ENCODE measurements at places on chromosomes 16 and 17. TPM values are rescaled to one million over a fixed set of nuclear protein-coding genes. Genes with fewer than 3 reads are reported as not detected.

The DBF4B gene
- polyA plus RNA-seq: 12.5 TPM

DNA sequence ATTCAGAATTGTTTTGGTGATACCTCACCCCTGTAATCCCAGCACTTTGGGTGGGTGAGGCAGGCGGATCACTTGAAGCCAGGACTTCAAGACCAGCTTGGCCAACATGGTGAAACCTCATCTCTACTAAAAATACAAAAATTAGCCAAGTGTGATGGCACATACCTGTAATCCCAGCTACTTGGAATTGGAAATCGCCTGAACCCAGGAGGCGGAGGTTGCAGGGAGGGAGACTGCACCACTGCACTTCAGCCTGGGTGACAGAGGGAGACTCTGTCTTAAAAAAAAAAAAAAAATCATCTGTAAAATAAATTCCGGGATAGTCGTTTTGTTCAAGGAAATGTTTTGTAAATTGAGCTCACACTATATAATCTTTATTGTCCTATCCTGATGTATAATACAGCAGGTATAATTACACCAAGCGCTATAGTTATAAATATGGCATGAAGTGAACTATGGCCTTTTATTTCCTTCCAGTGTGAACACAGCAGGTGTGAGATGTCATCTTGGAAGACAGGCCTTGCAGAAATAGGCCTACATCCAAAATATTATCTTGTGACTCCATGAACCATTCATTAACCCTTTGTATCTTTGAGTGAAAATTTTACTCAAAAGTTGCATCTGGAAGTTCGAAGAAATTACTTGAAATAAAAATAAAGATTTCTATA lies 25.4 kb downstream of the PLA2G10 start:
- DNase-seq: no peak

DNA sequence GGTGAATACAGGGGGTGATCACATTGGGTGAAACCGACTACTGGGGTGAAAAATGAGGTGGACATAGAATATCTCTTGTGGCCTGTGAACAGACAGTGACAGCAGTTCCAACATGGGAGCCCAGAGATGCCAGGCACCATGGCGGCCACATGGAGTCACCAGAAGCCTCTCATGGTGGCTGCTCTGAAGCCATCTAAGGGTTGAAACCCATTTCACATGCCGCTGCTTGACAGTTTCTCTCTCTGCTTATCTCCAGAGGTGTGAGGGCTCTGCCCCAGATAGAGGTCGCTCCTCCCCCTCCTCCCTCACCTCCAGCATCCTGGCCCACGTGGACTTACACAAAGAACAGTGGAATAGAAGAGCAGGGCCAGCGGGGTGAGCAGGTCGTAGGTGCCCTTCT lies 37.9 kb upstream of the PIK3R6 start:
- DNase-seq: no peak

DNA sequence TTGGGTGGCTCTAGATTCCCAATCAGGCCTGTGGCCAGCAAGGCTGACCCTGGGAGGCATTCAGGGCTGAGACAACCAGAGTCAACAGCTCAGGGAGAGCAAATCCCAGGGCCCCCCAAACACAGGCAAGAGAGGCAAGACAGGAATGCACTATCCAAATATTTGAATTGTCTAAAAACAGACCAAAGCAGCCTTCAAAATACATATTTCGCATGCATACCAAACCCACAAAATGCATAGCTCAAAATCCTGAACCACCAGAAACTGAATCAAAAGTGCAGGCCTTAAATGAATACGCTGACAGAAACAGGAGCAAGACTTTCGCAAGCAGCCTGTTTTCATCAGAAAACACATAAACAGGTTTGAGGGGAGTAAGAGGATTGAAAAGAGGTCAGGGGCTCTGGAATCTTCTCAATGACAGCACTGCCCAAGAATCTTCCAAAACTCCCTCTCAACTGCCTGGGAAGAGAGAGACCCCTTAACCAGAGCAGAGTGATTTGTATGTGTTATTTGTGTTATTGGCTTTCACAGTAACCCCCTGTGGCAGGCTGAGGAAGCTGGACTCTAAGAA lies 213.6 kb upstream of the CDH5 start:
- DNase-seq: no peak

The PIRT gene
- not detected for polyA plus RNA-seq

DNA sequence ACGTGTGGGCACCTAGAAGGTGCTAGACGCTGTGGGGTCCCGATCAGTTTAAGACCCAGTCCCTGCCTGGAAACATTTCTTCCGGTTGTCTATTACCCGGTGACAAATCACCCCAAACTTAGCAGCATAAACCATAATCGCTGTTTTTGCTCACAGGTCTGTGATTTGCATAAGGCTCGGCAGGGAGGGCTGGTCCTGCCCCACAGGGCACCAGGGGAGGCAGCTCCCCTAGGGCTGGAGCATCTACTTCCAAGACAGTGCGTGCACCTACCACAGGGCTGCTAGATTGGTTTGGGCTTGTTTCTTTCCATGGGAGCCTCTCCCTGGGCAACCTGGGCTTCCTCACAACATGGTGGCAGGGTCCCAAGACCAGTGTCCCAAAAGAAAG lies 214.5 kb upstream of the CIBAR2 start:
- no peak for DNase-seq

- no peak for DNase-seq
Measured at GRCh38 chr16:55390630-55391237, 66.7 kb downstream of the IRX6 start.

- DNase-seq: no peak
Measured at GRCh38 chr17:41315814-41316445, 420 bp upstream of the KRTAP17-1 start.

The KRT24 gene
- polyA plus RNA-seq: not detected

DNA sequence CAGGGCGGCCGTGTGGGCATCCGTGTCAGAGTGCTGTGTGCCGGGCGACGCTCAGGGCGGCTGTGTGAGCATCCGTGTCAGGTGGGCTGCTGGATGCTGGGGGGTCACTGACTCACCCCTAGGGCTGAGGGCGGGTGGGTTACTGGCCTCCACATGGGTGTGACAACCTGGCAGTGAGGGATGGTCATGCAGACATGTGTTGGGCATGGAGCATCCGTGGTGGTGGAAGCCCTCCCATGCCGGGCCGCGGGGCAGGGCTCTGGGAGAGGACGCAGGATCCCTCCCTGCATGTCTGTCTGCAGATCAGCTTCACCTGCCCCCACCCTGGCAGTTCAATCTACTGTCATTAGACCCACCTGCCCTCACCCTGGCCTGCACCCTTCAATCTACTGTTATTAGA lies 56.3 kb downstream of the METRNL start:
- DNase-seq: no peak

DNA sequence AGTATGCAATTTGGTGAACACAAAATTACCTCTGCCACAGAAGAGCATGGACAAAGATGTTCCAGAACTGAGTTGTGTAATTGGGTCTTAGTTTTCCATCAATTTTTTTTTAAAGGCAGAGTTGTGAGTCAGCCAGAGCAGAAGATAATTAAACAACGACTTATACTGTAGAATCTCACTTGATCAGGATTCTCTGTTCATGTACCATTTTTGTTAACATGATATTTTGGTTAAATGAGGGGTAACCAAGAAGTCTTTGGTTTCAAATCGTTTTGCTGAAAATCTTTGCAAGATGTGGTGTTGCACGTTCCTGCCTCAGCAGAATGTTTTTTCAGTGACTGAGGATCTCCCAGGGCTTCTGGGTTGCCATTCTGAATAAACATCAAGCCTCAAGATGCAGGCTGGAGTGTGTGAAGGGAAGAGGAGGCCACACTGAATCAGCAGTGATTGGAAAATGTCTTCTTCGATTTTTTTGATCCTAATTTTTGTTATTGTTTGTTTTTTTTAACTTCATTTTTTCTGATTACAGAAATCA lies 232.6 kb upstream of the IRX3 start:
- DNase-seq: no peak

The CAPNS2 gene
- polyA plus RNA-seq: 1.4 TPM

The CCDC200 gene
- not detected for polyA plus RNA-seq

GRCh38 chr16:80283466-80284392 lies 257.1 kb upstream of the DYNLRB2 start:
- DNase-seq: no peak

The PCGF2 gene
- polyA plus RNA-seq: 39.8 TPM

The TERB1 gene
- polyA plus RNA-seq: not detected

DNA sequence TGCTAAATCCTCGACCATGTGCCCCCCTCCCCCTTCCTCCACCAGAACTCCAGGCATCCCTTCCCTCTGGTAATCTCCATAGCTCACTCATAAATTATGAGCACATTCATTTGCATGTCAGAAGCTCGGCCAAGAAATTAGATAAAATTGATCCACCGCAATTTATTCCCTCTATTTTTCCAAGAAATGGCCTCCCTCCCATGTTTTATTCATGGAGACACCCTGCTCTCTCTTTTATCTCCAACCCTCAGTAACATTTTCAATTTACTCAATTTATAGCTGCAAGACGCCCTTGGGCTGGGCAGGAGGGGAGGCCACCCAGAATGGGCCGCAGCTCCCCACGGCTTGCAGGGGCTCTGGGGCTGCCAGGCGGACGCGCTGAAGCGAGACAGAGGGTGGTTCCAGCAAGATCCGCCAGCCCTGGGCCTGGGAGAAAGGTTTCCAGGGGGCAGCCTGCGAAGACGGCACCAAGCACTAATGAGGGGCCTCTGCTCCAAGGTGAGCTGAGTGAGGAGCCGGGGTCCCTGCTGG lies 54.7 kb upstream of the ZNF423 start:
- DNase-seq: no peak

- peak; percentile 32 for DNase-seq
Measured at GRCh38 chr17:15436473-15437302, 30.7 kb downstream of the CDRT4 start.

The JPH3 gene
- polyA plus RNA-seq: 0.35 TPM

- DNase-seq: peak; percentile 57
Measured at GRCh38 chr17:77391668-77392375, 251.1 kb downstream of the SEC14L1 start.

The HSPB9 gene
- 0.03 TPM for polyA plus RNA-seq

The CACNG4 gene
- polyA plus RNA-seq: not detected

The SERPINF2 gene
- 0.14 TPM for polyA plus RNA-seq

GRCh38 chr16:17275076-17276009 lies 195.4 kb downstream of the XYLT1 start:
- DNase-seq: no peak

DNA sequence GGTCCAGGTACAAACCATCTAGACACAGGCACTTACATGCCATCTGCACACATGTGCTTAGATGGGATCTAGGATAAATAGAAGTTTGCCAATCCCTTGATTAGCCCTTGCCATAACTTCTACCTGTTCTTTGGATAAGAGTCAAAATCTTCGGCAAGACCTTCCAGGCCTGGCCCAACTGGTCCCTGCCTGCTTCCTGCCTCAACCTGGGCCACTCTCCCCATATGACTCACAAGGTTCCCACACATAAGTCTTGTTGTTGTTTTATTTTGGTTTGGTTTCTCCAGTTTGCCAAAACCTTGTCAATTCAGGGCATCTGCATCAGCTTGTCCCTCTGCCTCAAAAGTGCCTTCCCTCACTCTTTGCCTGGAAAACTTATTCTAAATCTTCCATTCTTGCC lies 95.3 kb upstream of the XYLT1 start:
- DNase-seq: no peak

DNA sequence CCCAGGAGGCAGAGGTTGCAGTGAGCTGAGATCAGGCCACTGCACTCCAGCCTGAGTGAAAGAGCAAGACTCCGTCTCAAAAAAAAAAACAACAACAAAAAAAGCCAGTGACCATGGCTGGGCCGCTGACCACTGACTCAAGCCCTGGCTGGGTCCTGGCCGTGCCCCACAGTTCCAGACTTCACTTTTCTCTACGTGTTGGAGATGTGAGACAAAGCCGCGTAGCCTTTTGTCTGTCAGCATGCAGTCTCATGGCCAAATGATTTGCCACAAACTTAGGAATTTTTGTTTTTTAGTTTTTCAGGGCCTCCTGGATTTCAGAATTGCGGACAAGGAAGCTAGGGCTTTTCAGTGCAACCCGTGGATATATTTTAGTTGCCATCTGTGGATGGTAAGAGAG lies 89.3 kb upstream of the CIBAR2 start:
- DNase-seq: no peak

The CD300A gene
- not detected for polyA plus RNA-seq
